ENCODE measurements at places on chromosomes 7 and 10.

- DNase-seq: no peak
Observed at GRCh38 chr10:100912013-100912604, 654 bp upstream of the SLF2 start.

DNA sequence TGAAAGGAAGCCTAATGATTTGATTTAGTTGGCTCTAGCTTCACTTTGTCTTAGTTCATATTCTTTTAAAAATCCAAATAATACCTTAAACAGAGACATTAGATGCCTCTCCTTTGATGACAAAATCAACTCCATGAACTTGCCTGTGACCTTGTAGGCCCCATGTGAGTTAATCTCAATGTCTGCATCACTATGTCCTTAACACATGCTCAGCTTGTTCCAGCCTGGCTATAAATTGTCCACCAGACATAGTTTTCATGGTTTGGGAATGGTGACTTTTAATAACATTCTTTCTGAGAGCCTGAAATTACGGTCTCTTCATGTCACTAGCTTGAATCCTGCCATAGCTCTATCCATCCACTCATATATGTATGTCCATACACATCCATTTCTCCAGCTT is 656.3 kb upstream of the IGFBP3 start:
- DNase-seq: no peak

GRCh38 chr7:115965236-115965635 is 65.3 kb downstream of the TFEC start:
- no peak for DNase-seq

DNA sequence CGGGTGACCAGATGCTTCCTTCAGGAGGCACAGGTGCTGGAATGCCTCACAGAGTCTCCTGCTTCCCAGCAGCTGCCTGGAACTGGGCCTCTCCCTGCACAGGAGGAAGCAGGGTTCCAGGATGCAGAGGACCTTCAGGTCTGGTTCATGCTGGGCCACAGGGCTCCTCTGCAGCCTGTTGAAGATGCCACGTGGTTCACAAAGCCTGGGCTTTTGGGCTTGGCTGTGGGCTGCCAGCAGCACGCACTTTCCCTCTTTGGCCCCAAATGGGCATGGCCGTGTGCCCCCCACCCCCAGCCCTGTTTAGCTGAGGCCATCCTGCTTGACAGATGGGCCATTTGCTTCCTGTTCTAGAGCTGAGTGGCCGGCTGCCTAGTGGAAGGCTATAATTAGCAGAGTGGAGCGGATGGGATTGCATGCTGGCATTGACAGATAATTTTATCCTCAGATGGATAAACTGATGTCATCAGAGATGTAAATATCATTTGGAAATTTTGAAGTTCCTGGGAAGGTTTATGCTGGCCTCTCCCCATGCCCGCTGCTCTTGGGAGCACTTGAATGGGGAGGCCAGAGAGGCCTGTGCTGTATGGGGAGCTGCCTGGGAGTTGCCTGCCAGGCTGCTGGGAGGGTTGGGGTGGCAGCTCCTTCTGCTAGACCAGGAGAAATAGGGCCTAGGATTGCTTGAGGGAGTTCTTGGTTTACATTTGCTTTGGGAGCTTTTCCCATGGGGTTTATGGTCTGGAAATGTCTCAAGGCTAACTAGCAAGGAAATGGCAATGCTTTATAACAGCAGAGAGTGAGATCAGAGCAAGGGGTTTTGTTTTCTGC is 28.2 kb downstream of the TSPAN15 start:
- peak; percentile 77 for DNase-seq

DNA sequence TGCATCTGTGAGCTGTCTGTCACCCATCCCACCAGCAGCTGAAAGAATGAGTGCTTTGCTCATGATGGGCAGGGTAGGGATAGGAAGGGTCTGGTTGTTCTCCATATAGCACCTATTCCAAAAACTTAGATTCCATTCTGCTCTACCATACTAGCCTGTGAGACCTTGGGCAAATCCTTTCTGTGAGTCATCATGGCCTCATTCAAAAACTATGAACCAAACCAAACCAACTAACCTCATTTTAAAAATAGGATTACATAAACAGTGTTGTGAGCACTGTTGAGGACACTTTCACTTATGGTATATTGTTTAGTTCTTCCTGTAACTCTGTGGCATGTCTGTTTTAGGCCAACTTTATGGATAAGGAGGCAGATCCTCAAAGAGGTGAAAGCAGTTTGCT is 30.9 kb upstream of the STEAP4 start:
- peak; percentile 25 for DNase-seq

DNA sequence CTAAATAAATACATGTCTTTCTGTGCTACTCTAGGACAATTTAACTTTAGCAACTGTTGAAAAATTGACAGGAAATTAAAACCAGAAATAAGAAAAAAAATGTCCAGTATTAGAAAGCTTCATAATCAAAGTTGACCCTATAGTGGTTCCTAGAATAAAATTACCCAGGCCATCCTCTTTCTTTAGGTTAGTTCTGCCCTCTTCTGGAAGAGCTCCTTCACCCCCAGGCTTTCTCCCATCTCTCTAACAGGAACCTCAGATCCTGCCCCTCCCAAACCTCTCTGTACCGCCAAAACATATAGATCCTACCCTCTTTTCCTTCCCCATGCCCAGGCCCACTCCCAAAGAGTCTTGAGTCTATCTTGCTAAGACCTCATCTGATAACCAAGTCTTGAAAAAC is 159.4 kb upstream of the CDK1 start:
- DNase-seq: no peak

DNA sequence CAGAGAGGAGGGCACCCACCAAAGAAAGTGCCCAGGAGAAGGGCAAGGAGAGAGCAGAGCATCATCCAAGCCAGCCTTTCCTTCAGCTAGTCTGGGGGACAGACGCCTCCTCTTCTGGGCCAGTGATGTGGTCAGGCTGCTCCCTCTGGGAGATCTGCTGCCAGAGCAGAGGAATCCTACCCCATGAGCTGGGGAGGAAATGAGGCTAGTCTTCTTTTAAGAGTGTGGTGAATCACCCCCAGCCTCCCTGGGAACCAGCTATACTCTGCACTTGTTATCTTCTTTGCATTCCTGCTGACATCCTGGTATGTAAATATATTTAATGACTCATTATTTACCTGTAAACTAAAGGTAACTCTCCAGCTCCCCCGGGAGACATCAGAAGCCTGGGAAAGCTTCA is 41.6 kb upstream of the EPHB6 start:
- peak; percentile 20 for DNase-seq

GRCh38 chr10:111944331-111944730 is 239.2 kb downstream of the GPAM start:
- DNase-seq: no peak

DNA sequence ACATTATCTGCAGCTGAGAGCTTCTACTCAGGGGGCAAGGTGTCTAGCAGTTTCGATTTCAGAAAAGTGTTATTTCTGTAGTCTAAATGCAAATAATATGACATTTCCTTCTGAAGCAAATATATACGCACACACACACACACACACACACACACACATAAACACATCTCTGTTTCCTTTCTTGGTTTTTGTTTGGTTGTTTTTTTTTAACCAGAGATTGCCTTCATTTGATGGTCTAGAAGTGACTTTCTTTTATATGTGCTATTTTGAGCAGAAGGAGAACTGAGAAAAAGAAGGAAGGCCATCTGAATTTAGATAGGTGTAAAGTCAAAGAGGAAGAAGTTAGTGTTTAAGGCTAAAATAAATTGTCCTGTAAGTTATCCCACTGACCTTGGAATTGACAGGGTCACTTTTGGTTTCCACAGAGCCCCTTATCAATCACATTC is 142.2 kb downstream of the TRIL start:
- no peak for DNase-seq

- DNase-seq: no peak
Observed at GRCh38 chr10:124095096-124095495, 1.7 kb upstream of the CHST15 start.

- DNase-seq: no peak
Observed at GRCh38 chr7:141884539-141885225, 31.5 kb upstream of the OR9A4 start.

- no peak for DNase-seq
Observed at GRCh38 chr7:103063895-103064294, 10.7 kb downstream of the FBXL13 start.

DNA sequence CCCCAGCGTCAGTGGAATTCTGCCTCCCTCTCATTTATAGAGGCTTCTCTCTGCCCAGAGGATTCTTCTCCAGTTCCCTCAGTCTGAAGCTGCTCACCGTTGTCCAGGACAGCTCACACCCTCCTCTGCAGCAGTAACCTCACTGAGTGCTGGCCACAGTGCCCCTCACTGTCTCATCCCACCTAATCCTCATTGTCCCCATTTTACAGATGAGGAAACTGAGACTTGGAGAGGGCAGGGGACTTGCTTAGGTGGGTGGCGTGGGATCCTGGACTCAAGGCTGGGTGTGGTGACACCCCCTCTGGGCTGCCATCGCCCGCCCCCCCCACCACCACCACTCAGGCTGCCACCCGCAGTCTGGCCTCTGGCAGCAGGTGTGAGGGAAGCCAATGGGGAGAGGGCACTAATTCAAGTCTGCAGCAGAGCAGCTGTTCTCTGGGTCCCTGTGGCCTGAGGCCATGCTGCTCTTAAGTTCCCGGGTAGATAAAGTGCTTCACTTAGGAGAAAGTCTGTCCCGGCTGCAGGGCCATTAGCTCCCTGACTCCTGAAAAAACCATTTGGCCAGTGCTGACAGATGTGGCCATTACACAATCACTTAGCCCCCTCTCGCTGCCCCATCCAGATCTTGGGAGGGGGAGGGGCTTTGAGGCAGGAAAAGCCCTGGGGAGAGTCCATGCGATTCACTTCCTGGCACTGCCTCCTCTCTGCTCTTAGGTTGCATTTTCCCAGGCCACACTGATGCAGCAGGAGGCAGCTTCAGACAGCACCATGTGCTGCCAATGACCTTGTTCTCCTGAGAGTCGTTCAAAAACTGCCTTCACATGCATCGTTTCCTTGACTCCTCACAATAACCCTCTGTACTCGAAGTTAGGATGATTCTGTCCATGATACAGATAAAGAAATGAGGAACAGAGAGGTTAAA is 36.3 kb downstream of the DRGX start:
- DNase-seq: peak; percentile 64

DNA sequence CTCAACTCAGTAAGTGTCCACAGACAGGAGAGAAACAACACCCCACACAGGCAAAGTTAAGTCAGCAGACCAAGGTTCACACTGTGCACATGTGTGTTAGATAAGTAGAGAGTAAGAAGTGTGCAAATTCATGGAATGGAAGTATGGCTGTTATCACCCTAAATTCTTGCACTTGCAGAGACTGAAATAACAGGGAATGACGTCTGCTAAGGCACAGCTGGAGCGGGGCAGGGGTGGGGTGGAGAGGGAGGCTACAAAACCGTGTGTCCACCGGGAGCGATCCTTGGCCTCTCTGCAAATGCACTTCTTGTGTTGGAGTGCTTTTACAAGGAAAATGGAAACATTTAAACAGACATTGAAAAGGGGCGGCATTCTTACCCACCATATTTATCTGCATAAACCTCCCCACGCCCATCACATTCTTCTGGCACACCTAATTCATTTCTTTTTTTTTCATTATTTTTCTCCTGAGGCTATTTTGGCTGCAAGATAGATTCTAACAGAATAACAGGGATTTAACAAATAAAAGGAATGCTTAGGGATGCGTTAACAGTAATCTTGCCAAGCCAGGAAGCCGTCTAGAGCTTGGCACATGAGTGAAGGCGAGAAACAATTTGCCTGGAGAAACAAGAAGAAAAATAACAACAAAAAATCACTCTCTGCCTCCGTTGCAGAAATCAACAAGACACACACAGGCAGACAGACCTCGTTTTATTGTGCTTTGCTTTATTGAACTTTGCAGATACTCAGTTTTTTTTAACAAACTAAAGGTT is 30.1 kb downstream of the TNS3 start:
- no peak for DNase-seq

- no peak for DNase-seq
Observed at GRCh38 chr10:43264344-43264964, 2.4 kb downstream of the RASGEF1A start.

GRCh38 chr10:103819493-103819892 is 35.9 kb downstream of the SH3PXD2A start:
- DNase-seq: peak; percentile 40

DNA sequence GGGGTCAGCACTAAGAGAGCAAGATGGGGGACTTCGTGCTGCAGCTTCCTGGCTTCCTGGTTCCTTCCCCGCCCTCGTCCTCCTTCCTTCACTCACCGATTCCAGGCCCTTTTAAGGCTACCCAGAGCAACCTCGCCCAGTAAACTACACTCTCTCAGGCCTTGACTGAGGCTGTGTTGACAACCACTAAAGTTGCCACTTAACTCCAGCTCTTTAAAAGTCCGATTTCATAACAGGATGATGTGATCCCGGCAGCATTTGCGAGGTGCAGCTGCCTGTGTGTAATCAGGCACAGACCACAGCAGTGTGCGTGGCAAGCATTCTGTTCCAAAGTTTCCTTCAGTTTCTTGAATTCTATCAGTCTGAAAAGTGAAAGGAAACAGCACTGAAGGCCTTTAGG is 110.6 kb downstream of the RAB11FIP2 start:
- DNase-seq: peak; percentile 80

DNA sequence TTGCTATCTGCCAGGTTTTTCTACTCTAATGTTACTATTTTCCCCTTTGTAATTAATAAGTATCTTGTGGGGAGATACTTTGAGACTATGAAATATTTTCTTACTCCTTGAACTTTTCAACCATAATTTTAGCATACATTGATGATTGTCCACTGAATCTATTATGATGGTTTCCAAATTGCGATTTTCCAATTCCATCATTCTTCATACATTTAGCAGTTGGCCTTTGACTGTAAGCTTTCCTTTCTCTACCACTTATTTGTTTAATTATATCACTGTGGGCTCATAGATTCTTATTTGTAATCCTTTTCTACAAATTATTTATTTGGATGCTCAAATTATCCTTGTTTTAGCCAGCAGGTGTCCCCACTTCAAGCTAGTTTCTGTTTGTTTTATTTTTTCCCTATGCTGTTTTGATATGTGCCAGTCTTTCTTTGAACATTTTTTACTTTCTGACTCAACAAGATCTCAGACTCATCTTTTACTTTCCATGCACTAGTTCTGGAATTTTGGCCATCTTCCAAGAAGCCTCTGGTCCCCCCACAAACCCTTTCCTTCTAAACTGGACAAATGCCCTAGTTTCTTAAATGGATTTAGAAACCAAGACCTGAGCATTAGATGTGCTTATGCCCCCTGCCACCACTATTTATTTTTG is 11.4 kb upstream of the MRPS16 start:
- DNase-seq: peak; percentile 43

- no peak for DNase-seq
Observed at GRCh38 chr10:127991543-127992255, 84.8 kb downstream of the PTPRE start.

DNA sequence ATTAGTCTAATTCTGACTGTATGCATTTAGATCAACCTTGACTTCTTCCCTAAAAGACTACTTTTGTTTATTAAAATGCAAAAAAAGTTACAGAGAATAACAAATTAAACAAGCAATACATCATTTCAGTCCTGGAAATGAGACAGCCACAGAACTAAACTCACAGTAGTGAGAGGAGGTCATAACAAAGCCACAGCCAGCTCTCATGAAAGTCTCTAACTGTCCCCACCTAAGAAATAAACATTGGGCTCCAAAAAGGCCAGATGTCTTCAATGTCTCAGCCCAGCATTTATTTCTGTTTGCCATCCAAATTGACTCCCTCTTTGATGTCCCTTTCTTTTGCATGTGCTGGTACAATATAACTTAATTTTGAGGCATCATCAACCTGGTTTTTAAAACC is 74.4 kb downstream of the NHLRC2 start:
- no peak for DNase-seq

All from myocyte (in vitro differentiated cells).